ENCODE measurements at places on chromosomes 16 and 17.

DNA sequence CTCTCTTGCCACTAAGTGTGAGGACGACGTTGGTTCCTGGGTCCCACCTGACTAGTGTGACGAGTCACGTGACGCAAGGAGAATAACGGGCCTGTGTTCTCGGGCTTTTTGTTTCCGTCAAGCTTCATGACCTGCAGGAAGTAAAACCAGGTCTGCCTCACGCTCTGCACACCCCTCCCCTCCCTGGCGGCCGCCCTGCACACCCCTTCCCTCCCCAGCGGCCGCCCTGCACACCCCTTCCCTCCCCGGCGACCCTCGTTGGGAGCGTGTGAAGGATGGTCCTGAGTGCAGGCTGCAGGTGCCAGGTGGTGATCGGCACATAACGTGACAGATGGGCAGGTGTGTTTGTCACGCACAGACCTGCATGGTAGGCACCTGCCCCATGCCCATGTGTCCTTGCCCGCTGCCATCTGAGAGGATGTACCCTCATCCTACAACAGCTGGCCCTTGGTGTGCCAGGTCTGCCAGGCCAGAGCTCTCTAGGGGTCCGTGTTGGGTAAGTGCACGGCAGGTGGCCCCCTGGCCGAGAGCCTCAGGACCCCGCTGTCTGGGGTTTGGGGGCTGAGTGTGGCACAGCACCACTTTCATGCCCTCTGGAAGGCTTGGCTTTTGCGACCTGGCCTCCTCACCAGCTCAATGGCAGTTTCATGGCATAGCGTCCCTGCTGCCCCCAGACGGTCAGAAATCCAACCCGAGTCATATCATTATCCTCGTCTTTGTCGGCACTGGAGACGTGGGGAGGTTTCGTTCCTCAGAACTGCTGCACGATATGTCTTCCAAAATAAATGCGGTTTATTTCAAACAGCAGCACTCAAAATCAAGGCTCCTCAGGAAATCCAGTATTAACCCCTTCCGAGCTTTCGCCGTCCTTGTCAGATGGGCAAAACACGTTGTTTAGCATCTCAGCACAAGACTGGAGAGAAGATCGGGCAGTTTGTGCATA is 191.8 kb upstream of the CHMP6 start:
- no peak for DNase-seq

- no peak for DNase-seq
Measured at GRCh38 chr16:56094231-56094630, 97.1 kb upstream of the GNAO1 start.

GRCh38 chr16:47705266-47705665 is 244.1 kb downstream of the PHKB start:
- DNase-seq, result no peak

GRCh38 chr17:43905400-43905984 is 1.8 kb downstream of the MPP2 start:
- no peak for DNase-seq

GRCh38 chr17:65514541-65514940 is 46.9 kb downstream of the AXIN2 start:
- DNase-seq, result no peak

GRCh38 chr17:8255499-8255898 is 6.4 kb downstream of the PFAS start:
- DNase-seq, result no peak

DNA sequence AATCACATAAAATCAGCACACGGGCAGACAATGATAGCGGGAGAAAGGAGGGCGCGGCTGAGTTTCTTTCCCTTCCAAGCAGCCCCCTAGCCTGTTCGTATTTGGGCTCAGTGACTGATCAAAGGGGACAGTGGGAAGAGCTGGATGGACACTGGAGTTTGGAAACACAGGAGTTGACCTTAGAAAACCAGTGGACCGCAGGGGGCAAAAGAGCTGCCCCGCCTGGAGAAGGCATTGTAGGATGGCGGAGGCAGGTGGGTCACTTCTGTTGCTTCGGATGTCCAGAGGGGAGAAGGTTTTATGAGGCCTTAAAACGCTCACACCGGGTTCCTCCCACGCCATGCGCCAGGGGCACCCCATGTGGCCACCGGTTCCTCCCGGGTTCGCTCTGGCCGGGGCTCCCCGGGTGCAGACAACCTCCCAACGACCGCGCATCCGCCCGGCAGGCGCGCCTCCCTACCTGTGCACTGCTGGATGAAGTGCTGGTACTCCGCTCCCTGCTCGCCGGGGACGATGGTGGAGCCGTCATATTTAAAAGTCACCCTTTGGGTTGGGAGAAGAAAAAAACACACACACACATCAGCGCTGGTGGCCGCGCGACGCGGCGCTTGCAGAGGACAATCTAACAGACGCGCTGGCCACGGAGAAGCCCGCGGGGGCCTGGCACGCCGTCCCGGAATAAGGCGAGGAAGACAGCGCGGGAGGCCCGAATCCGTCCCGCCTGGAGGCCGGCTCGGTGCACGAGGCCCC is 662 bp downstream of the COTL1 start:
- DNase-seq, result peak; percentile 54

GRCh38 chr17:27199948-27200347 is 94.0 kb upstream of the WSB1 start:
- no peak for DNase-seq

- DNase-seq, result no peak
Measured at GRCh38 chr17:43183921-43184320, 12.9 kb downstream of the NBR1 start.

DNA sequence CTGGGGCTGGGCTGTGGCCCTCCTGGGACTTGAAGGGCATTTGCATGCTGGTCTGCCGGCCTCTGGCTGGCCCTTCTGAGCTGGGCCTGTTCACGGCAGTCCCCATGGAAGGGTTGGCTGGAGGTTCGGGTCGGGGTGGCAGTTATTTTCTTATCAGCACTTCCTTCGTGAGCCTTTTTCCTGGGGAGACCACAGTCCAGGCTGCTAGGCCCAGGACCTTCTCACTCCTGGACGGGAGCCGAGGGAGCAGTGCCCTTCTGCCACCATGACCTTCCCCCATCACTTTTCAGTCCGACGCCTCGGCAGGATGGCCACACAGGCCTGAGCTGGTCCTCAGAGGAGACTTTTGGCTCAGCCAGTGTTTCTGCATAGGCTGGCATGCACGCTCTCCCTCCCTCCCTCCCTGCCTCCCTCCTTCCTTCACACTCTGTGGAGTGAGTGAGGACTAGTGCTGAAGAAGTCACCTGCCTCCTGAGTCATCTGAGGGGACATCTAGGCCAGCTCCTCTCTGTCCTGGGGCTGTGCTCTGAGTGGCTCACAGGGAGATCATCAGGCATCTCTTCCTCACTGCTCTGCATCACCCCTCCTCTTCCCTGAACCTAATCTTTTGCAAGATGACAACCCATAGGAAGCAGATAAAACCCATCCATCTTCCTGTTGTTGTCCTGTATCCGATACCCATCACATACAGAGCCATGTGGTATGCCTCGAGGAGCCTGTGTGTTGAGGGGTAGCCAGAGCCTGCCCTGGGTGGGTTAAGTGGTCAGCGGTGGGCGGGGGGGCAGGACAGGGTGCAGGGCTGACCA is 109.7 kb downstream of the RAP1GAP2 start:
- DNase-seq, result no peak

- no peak for DNase-seq
Measured at GRCh38 chr17:1773696-1774181, 11.9 kb downstream of the SERPINF1 start.

DNA sequence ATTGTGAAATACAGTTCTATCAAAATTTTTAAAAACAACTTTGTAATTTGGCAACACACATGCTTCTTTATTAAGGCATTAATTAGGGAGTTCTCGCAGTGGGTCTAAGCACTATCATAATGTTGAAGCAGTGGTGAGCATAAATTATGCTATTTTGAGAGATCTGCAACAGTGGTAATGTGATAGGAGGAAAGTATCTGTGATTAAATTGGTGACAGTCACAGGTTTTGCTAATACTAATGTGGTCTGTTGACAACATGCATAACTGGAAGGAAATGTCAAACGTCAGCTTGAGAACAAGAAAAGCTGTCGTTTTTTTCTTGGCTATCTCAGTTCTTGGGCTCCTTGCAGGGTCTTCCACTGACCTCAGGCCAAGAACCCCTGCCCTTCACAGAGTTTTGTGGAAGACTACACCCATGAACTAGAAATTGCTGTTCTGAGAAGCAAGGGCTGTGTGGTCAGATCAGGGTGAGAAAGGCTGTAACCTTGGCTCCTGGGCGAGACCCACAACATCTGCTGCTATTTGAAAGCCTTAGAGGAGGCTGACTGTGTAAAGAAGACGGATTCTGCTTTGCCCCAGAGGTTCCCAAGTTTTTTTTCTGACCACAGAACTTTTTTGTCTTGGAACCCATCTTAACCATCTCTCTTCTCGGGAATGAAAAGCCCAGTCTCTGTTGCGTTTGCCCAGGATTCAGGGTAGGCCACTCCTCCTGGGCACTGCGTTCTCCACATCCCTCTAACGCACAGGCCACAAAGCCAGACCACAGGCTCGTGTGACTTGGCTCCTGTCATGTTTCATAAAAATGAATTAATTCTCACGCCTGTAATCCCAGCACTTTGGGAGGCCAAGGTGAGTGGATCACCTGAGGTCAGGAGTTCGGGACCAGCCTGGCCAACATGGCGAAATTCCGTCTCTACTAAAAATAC is 13.9 kb downstream of the ATP2A1 start:
- no peak for DNase-seq

DNA sequence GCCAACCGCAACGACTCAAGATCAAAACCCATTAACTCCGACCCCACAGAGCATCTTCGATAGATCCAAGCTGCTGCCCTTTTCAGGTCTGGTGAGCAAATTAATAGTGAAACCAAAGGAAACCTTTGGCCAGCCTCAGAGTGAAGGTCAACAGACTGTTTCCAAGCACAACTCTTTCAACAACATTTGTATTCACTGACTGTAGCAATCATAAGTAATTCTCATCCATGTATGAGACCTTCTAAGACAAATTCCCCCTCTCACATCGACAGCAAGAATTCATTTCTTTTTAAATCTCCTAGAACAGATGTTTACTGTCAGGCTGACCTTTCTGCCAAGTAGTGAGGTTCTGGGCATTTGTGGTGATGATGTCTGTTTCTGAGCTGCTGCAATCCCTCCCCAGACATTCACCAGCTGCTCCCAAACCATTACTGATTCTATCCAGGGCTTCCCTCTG is 64.2 kb downstream of the SLC39A11 start:
- DNase-seq, result no peak

DNA sequence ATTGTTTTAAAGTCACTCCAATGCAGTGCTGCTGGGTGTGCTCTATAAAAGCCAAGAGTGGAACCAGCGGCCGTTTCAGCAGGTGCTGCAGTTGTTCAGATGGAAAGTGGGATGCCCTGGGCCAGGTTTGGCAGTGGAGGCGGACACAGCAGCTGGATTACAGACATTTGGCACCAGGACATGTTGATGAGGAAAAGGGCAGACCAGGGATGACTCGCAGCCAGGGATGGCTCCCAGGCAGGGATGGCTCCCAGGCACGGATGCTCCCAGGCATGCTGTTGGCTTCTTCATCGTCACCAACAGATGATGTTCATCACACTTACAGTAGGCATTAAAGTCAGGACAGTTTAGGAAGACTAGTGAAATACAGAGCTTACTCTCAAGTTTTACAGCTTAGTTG is 10.0 kb downstream of the GAN start:
- no peak for DNase-seq

GRCh38 chr17:82892899-82893565 is 53.2 kb upstream of the ZNF750 start:
- peak; percentile 78 for DNase-seq

GRCh38 chr17:15124746-15125145 is 140.4 kb downstream of the PMP22 start:
- DNase-seq, result no peak

DNA sequence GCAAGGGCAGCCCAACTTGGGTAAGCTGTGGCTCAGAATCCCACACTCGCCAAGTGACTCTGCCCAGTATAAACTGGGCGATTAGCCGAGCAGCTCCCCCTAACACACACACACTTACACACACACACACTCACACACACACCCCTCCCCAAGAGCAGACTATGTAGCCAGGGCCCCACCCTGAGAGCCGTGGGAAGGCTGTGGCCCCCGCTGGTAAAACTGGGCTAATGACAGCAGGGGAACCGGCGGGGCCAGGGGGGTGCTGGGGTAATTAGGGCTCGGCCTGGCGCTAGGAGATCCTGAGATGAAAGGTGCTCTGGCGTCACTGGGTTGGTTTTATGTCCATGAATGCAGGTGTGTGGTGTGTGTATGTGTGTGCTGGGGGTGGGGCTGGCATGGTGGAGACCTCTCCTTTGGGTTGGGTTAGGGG is 1.1 kb upstream of the THRA start:
- no peak for DNase-seq

DNA sequence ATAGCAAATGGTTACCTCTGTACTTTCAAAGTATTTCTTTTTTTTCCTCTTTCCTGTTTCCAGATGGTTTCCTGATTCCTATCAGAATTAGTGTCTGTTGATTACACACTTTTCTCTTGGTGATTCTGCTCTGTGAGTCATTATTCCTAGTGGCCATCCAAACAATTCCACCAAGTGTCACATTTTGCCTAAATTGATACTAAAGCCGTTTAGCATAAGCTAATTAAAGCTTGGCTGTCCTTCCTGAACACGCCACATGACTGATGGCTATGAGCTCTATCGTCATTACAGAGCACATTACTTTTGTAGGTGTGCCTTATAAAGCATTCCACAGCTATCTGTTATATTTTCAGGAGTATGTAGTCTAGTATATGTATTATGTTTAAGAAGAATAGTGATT is 671.2 kb downstream of the CDH8 start:
- DNase-seq, result no peak

GRCh38 chr17:20156196-20157000 is 147.2 kb downstream of the SPECC1 start:
- no peak for DNase-seq

DNA sequence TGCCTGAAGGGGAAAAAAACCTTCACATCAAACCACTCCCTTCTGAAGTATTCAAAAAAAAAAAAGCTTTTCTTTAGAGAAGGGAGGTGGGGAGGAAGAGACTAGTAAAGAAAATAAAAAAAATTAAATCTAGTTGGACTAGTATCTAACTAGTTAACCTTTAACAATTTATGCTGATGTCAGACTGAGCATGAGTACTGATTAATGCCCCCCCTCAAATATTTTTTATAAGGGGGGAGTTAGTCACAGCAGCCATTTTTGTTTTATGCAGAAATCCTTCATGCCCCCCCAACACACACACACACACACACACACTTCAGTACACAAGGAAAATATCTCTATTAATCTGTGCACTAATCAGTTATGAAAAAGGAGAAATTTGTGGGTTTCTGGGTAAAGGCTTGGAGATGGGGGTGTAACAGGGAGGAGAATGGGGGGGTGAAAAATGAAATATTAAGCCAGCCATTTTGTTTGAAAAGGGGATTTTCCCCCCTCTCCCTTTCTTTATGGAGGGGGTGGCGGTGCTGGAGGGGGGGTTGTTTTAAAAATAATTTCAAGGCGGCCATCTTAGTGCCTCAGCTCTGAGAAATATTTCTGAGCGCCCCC is 4.7 kb upstream of the CHD3 start:
- DNase-seq, result peak; percentile 35

Data from activated CD4-positive, alpha-beta T cell treated with anti-CD3 and anti-CD28 coated beads, Interleukin-2, amount 10 ng/mL, durations not matched to agents 7 days and 5 days (primary cell).